ENCODE measurements at places on chromosomes 1 and 21.

- no peak for DNase-seq
Observed at GRCh38 chr1:12163210-12163609, 3.6 kb upstream of the TNFRSF1B start.

DNA sequence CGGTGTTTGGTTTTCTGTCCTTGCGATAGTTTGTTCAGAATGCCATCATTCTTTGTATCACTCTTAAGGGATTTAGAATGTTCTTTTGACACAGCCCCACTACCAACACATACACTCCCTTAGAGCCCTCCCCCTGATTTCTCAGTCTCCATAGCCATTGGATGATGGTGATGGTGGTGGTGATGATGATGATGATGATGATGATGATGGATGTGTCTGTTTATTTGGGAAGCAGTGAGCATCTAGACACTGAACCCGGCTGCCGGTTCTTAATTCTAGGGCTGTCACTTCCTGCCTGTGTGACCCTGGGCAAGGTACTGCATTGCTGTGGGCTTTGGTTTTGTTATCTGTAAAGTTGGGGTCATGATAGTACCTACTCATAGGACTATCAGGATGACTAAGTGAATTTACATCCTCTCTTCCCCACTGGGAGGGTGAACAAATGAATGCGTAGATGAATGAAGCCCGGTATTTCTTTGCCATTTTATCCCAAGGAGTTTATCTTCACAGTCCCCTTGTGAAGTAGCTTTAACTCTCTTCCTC, 100.7 kb downstream of the HUNK start:
- no peak for DNase-seq

GRCh38 chr21:43771698-43772424, 4.2 kb downstream of the CSTB start:
- DNase-seq: no peak

DNA sequence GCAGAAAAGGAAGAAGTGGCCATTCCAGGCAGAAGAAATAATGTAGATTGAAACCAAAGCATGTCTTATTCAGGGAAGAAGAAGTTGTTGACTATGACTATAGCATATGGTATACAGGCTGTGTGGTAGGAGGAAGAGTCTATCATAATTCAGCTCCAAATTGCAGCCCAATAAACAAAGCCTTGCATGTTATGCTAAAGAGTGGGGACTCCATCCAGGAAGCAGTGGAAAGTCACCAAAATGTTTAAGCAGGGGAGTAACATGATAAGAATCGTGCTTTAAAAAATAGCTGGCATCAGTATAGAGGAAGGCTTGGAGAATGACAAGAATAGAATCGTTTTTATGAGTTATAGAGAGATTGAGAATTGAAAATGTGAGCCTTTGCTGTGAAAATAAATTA, 213.3 kb upstream of the ADGRL2 start:
- DNase-seq: no peak

DNA sequence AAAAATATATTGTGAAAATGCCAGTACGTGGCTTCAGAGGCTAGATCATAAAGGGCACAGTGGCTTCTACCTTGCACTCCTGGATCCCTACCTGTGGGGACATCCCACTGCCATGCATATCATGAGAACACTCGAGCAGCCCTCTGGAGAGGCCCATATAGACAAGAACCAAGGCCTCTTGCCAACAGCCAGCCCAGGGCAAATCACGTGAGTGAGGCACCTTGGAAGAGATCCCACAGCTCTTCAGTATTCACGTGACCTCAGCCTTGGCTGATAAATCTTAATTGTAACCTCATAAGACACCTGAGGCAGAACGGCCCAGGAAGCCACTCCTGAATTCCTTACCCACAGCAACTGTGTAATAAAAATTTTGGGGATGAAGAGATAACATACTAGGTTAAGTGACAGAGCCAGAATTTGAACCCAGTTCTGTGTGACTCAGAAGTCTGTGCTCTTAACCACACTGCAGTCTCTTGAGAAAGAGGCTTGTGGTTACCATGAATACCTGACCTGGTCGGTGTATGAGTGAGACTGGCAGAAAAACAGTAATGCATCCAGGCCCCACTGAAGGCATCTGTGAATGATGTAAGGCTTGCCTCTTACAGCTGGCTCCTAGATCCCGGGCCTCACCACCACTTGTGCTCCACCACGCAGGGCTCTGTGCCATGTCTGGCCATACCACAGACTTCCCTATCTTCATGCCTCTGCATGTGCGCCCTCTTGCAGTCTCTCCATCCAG, 6.9 kb upstream of the A3GALT2 start:
- DNase-seq: peak; percentile 78

- DNase-seq: no peak
Observed at GRCh38 chr1:4597020-4597419, 57.4 kb upstream of the AJAP1 start.

GRCh38 chr21:24278711-24279110, 1328.6 kb downstream of the MRPL39 start:
- DNase-seq: no peak

DNA sequence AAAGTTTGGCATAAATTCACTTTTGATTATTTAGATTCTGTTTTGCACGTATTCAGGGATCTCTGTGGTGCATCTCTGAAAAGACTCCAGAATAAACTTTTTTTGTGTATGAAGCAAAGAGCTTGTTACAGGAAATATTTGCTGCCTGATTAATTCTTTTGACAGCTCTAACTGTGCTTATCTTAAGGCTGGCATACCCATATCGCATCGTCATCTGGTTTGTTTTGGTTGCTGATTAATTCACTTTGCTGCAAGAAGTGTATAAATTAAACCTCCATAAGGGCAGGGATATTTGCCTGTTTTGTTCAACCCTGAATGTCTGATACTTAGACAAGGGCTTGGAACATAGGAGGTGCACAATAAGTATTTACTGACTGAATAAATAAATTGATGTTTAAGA, 17.5 kb upstream of the DUSP10 start:
- no peak for DNase-seq

DNA sequence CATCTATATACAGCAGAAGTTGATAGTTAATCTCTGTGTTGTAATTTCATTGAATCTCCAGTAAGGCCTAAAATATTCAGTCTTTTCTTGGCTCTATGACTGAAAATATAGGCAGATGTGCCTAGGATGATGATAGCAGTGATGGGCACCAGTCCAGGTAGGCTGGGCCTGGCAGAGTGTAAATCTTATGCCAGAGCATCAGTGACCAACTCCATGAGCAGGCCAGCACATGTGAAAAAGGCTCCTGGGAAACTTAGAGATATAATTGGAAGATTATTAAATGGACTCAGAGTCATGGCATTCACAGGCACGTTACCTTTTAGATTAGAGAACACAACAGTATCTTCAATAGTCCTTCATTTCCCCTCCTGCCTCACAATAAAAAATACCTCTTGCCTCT, 20.7 kb upstream of the CYYR1 start:
- DNase-seq: no peak

- peak; percentile 14 for DNase-seq
Observed at GRCh38 chr1:200890818-200891773, 3.6 kb upstream of the INAVA start.

GRCh38 chr1:168865850-168866620, 137.0 kb upstream of the DPT start:
- DNase-seq: no peak

DNA sequence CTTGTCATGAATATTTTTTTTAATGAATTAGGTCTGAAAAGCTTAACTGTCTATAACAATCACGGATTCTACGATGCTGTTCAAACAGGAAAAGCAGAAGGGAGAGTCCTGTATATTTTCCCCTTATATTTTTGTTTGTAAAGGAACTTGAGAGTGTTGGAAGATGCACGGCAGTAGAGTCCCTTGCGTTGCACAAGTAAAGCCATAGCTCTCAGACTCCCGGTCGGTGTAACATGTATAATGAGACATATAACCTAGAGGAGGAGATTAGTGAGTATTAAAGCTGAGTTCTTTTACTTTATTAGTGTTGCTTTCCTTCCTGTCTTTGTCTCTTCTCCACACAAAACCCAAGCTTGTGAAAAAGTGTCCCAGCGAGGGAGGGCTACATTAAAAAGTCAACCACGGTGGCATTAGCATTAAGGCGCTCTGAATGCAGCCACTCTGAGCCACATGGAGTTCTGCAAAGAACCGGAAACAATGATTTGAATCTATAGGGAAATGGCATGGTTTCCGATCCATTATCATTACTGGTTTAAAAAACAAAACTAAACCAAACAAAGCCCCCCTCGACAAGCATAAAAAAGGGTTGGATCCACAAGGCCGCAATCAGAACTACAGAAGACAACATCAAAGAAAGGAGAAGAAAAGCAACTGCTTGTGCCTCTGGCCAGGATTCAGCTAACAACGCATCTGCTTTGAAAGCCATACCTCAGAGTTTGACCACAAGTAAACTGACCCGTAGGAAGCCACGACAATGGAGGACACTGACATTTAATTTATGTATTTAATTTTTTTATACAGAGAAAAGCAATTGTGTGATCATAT, 356.8 kb downstream of the LMO4 start:
- DNase-seq: no peak

DNA sequence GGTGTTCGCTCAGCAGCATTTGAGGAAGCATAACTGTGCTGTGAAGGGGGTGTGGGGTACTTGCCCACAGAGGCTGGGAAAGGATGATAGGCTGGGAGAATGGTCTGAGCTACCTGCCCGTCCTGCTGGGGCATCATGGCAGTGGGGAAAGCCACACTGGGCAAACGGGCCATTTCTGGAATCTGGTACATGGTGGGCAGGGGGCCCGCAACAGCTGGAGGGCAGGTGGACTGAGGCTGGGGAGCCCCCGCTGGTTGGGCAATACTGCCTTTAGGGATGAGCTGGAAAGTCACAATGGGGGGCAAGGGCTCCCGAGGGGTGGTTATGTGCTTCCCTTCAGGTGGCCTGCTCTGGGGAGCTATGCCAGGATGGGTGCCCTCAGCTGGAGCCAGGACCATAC, 19.2 kb upstream of the ADAM30 start:
- DNase-seq: no peak

GRCh38 chr1:5198328-5198727, 543.9 kb downstream of the AJAP1 start:
- no peak for DNase-seq
